ENCODE measurements at places on chromosomes 16 and 17.

DNA sequence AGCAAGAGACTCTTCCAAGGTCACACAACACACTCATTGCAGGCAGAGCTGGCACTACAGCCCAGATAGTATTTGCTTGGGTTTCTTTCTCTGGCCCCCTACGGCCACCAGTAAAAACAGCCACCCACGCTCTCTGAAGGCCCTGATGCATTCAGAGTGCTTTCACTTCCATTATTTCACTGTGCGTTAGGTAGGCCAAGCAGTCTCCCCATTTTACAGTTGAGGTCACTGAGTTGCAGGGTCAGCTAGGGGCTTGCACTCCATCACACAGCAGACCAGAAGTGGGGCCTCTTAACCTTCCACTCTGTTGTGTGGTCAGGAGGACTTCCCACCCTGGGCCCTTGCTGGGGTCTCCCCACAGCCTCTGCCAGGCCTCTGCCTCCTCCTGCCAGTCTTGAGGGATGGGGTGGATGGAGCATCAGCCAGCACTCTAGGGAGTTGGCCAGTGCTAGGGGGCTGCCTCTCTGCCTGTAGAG lies 2.5 kb downstream of the TBX21 start:
- no peak for DNase-seq

GRCh38 chr16:69048328-69049120 lies 56.9 kb upstream of the HAS3 start:
- DNase-seq, result no peak

DNA sequence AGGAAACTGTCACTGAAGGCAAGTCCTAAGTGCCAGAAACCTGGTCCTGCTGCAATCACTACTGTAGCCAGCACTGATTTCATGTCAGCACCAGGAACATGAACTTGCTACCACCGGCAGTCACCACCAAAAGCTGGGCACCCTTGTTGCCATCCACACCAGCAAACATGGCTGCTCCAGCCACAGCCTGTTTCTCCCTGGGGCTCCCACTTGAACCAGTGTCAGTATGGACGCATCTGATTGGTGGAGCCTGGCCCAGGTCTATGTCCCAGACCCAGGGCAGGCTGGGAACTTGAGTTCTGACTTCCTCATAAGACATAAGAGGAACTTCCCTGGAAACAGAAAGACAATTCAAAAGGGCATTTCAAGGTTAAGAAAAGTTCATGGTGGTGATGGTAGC lies 56.5 kb downstream of the COPRS start:
- no peak for DNase-seq

DNA sequence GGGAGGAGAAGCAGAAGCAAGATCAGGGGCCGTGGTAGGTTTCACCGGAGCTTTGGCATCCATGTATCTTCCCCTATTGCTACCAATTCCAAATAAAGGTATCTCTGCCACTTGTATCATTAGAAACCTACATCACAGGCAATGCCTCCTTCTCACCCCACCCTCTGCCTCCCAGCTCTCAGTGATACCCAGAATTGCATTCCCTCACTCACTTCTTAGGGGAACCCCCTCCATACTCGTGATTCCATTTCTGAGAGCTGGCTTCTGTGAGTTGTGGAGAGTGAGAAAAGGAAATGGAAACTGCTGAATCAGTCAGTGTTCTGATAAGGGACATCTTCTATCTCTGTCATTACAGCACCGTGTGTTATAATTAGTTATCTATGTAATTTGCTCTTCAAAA lies 2.3 kb upstream of the CCL3 start:
- no peak for DNase-seq

DNA sequence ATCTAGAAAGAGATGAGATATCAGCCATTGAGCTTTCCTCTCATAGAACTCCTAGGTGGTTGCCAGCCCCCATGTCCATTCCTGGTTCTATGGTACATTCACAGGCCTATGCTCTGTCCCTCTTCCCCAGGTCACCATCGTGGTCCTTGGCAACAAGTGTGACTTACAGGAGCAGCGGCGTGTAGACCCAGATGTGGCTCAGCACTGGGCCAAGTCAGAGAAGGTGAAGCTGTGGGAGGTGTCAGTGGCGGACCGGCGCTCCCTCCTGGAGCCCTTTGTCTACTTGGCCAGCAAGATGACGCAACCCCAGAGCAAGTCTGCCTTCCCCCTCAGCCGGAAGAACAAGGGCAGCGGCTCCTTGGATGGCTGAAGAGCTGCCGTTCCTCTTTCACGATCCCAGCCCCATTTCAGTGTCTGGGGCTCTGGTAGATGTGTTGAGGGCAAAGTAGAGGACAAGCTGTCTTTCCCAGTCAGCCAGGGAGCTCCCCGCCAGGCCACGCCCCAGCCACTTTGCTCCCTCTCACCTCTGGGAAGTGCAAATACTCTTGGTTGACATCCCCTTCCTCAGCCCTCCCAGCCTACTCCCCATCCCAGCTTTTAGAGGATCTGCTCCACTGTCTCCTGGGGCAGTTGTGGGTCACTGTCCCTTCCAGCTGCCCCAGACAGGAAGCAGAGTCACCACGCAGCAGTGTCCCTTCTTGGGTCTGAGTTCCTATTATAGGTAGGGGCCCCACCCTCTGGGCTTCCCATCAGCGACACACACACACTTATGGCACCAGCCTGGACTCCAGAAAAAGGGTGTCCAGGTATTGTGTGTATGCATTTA lies 3.8 kb downstream of the NKIRAS2 start:
- no peak for DNase-seq

DNA sequence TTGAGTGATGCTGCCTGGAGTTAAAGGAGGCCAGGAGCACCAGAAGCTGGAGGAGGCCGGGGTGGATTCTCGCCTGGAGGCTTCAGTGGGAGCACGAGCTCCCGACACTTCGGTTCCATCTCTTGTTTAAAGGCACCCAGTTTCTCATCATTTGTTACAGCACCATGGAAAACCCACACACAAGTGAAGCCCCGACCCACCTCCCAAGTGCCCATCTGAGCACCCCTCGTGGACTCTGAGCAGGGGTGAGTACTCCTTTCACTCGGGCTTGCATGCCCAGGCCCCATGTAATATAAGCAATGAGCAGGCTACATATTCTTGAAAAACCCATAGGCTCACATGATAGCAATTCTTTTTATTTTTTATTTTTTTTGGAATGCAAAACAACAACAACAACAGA lies 196.9 kb upstream of the MAF start:
- DNase-seq, result no peak

GRCh38 chr17:32341857-32342602 lies at the start of gene C17orf75:
Gene C17orf75 (minus strand): TSS chr17:32342173. CDS start chr17:32342139, 34 bp downstream.
- DNase-seq, result peak; percentile 65

GRCh38 chr16:60027351-60027750 lies 1293.2 kb upstream of the GOT2 start:
- no peak for DNase-seq

GRCh38 chr17:63423251-63423950 lies 22.7 kb downstream of the CYB561 start:
- DNase-seq, result no peak

DNA sequence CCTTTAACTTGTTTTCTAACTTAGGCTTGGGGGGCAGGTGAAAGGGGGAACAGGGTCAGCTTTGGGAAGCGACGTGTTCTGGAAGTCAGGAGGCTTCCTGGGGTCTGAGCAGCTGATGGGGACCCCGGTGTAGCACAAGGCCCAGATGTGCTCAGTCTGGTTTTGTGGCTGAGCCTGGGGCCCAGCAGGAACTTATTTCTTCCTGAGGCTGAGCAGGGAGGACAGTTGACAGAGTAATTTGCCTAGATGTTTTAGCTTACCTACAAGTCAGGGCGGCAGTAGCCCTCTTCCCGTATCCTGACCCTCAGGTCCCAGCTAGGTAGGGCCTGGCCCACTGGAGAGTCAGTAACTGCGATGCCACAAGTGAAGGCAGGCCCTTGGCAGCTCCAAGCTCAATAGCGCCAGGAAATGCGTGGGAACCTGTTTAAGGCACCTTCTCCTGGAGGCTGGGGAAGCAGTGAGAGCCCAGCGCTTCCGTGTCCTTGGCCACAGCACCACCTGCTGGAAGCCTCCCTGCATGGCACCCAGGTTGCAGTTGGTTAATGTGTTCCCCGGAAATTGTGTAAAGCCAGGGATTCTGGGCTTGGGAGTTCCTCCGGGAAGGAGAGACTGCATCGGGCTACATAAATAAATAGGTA lies 5.2 kb downstream of the CCR7 start:
- peak; percentile 86 for DNase-seq

- no peak for DNase-seq
Observed at GRCh38 chr17:30310562-30310961, 18.8 kb upstream of the BLMH start.

DNA sequence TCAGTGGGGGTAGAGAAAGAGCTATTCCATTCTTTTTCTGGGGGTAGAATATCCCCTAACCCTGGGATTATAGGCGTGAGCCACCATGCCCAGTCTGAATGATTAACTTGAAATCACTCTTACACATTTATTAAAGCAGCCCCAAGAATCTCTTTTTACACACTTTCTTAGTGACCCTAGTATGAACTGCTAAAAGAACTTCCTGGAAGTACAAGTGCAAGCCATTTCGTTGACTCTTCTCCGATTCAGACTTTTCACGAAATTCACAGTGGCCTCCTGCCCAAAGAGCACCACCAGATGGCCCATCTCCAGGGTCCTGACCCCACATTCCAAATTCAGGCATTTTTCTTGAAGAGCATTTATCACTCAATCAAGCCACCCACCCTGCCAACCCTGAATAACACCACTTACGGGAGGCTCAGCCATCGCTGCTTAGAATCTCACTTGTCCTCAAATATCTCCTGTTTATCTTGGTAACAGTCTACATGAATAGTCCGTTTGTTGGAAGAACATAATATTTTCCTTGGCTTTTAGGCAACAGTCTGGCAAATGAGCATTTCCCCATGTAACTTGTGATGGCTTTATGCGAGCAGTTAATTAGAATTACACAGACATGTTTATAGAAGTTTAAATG lies 28.0 kb downstream of the ZNF423 start:
- DNase-seq, result no peak

- no peak for DNase-seq
Observed at GRCh38 chr17:78998311-78999055, 11.1 kb downstream of the CANT1 start.

DNA sequence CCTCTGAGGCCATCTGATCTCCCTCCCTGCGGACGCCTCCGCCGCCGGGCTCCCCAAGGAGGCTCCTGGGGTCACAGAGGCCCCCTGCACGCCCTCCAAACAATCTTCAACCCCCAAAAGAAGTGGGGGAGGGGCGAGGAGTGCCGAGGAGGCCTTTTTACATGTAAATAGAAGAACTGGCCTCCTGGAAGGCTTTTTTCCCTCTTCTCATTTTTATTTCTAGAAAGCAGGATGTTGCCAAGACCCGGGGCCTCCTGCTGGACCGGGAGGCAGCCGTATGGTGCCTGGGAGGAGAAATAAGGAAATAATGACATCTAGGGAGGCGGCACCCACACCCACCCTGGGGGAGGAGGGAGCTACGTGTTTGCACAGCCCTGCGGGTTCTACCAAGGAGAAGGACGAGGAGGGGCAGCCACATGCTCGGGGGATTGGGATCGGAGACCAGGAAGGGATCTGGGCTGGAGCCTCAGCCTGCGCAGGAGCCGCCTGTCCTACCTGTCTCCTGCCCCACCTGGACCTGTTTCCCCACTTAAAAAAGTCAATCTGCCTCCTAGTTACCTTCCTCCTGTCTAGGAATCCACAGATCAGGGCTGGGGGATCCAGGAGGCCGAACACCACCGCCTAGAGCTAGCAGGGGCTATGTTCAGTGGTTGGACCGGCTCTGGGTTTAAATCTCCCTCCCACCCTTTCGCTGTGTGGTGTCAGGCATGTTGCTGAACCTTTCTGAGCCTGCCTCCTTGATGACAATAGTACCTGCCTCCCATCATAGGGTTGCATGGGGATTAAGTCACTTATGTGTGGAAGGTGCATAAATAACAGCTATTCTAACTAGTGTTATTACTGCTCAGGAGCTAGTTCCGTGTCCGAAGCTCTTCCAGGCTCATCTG lies 175.7 kb upstream of the GSE1 start:
- DNase-seq, result no peak

- DNase-seq, result no peak
Observed at GRCh38 chr17:3943240-3943891, 20.9 kb downstream of the ATP2A3 start.

GRCh38 chr16:57358086-57358420 lies 530 bp upstream of the CCL22 start:
- no peak for DNase-seq

DNA sequence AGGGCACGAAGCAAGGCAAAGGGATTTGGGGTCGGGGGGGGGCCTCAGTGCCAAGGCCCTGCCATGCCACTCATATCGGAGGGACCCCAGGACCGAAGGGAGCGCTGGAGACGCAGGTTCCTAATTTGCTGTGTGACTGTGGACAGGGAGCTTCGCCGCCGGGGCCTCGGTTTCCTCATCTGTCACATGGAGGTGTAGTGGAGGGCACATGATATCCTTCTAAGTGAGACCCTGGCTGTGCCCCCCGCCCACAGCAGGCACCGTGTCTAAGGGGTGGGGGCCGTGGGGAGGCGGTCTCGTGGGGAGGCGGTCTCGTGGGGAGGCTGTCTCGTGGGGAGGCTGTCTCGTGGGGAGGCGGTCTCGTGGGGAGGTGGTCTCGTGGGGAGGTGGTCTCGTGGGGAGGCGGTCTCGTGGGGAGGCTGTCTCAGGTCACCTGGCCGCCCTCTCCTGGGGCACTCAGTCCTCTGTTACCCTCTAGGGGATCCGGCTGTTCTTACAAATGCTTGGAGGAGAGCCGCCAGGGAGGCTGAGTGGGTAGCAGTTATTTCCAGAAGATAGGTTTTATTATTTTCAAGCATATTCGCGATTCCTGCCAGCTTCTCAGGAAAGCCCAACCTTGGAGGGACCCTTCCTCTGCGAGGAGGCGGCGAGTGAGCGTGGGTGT lies 205.0 kb downstream of the NTN1 start:
- no peak for DNase-seq

DNA sequence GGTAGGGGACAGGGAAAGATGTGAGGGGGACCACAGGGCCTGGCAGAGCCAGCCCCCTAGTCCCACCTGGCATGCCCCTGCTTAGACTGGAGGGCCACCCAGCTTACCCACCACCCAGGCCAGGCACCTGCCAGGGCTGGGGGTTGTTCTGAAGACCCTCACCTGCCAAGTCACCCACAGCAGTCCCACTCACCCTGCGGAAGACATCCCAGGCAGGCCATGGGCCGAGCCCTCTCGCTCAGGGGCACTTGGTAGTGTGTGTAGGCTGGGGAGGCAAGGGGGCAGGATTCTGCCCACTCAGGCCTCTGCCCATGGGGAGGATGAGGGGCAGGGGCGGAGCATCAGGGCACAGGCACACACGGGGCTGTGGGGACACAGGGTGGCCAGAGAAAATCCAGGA lies 4.0 kb downstream of the PLCD3 start:
- DNase-seq, result no peak

GRCh38 chr16:71569621-71570020 lies 7.3 kb downstream of the TAT start:
- DNase-seq, result no peak

- no peak for DNase-seq
Observed at GRCh38 chr16:67529582-67530012, 968 bp downstream of the RIPOR1 start.

DNA sequence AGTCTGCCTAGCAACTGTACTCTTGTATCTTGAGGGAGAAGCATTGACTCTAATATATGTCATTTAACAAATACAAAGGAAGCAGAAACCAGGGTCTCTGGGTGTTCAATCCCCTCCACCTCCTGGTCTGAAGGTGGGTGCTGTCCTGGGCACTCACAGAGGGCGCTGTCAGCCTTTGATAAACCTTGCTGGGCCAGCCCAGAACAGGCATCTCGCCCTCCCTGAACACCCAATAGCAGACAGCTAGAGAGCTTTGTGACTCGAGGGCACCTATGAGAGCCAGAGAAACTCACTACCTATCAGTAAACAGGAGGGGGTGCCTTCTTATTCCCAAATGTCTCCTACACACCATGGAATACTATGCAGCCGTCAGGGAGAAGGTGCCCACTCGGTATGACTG lies 6.4 kb upstream of the PIPOX start:
- no peak for DNase-seq

Measured in progenitor cell of endocrine pancreas (in vitro differentiated cells).